Caki2 (cell line): ENCODE measurements at places on chromosomes 2 and 18.

DNA sequence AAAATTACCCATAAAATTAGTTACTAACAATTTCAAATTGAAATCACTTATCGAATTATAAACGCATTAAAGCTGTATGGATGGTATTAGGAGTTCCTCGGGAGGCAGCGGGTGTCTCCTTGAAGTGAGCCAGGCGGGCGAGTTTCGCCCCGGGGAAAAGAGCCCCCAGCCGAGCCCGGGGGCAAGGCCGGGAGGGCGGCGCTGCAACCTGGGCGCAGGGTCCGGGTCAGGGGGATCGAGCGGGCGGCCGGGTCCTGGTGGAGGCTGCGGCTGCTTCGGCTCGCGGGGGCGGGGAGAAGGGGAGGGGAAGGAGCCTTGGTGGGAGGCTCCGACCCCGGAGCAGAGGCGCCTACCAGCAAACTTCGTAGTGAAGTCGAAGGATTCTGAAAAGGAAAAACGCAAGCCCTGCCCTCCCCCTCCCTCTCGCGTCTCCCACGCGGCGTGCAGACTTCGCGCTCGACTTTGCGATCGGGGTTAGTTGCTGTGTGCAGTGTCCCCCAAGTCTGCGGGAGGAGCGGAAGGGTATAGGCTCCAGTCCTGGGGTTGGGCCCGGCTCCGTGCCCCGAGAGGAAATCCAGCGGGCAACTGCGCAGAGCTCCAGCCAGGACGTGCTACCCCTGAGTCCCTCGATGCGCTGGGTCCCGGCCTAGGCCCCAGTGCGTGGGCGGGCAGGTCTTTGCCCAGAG, 140.8 kb downstream of the MEIS1 start:
- no peak for DNase-seq

DNA sequence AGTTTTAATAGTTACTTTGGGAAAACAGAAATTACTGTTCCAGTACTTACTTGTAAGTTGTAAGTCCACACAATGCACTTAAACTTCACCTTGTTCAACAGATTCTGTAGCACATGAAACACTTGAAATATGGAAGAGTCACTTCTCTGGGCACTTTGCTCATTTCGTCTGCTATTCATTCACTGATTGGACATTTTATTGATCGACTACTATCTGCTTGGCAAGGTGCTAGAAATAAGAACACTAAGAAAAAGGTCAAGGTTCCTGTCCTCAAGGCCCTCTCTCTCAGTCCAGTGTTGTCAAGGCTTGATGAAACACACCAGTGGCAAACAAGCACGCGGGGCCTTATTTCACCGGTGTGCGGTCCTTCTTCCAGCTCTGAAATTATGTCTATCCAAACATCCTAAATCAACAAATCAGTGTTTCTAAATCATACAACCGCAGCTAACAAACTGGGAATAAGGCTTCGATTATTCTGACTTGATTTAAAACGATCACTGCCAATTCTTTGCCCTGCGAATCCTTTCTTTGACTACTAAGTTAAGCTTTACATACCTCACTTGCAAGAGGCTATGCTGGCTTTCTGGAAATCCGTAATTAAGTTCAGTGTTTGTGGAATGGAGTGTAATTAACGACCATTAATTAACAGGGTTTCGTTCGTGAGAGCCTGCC, 780 bp upstream of the ITGAV start:
- no peak for DNase-seq

DNA sequence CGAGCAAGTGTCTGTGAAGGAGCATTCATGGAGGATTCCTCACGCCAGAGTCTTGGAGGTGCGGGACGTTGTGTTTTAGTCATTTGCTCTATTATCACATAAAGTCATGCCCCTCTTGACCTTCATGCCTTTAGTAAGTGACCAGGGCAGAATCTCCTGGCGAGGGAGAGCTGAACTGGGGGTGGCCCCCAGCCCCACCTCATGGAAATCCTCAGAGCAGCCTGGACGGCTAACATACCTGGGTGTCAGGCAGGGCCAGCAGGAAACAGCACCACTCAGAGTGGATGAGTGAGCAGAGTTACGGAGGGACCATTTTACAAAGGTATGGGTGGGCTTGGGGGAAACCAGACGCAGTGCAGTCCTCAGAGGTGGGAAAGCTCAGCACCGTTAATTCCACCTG, 56.1 kb downstream of the MCFD2 start:
- no peak for DNase-seq

DNA sequence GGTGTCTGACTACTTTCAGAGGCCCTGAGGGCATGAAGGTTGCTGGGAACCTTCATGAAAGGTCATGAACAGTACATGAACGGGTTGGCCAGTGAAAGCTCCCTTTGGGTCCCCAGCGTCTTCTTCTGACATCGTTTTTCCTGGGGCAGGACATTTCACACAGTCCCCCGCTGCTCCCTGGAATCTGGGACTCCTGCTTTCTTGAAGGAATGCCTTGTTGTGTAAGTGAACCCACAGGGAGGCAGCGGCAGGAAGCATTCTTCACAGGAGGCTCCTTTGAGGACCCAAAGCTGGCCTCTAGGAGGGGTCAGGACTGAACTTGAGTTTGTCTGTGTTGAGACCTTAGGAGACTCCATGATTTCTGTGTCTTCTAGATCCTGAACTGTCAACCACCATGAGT, 144.3 kb downstream of the KCNE4 start:
- DNase-seq, result no peak

DNA sequence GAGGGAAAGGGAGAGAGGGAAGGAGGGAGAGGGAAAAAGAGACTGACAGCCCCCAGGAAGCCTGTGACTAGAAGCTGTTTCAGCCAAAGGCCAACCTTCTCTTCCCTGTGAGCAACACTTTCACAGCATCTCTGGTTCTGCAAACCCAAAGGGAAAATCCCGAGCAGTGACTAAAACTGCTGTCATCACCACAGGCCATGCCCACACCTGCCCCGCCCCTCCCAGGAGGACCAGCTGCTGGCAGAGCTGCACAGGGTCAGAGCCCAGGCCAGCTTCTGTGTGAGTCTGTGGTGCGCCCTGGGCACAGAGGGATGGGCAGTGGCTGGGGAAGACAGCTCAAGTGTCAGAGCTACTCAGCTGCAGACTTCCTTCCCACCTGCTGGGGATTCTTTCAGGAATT, 64.9 kb upstream of the OTOS start:
- peak; percentile 66 for DNase-seq

DNA sequence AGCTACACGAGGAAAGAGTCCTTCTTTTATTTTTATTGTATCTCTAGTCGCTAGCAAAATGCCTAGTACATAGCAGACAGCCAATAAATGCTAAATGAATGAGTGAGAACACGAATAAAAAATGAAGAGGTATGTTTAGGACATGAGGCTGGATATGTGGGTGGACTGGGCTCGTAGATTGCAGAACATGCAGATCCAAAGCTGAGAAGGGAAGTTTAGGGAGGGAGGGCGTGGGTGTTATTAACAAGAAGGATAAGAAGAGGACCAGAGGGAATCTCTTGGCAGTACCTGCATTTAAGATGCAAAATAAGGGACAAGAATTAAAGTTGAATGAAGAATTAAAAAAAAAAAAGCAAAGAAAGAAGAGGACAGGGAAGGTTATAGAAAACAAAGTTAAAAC, 161.1 kb downstream of the MAP2 start:
- no peak for DNase-seq

DNA sequence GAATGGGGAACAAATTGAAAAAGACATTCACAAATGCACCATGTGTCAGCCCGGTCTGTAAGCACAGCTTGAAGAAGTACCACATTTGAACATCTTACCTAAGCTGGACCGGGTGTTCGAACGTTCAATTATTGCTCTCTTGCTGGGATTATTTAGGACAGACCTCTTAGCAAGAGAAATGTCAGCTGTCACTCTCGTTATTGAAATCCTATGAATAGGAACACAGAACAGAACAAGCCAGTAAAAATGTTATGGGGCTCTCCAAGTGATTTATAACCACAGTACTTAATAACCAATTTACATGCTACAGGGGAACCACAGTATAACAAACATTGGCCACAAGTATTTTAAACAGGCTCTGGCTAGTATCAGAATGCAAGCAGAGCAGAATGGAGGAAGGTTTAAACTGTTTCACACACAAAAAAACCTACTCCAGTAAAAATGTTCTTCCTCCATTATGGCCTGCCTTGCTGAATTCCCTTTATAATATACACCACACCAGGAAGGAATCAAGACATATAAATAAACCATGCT, 32.5 kb upstream of the ARL5A start:
- no peak for DNase-seq

- peak; percentile 47 for DNase-seq
Observed at GRCh38 chr2:62672601-62673000, 32.9 kb upstream of the EHBP1 start.

DNA sequence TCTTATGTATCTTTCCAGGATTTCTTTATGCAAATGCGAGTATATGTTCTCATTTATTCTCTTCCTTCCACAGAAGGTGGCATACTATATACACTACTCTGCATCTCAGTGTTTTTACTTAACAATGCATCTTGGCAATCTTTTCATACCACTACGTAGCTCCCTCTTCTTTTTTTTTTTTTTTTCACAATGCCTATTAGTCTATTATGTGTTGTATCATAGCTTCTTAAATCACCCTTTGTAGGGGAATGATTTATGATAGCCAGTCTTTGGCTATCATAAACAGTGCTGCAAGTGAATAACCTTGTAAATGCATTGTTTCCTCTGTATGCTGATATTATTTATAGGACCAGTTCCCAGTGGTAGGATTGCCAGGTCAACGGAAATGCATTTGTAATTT, 204.2 kb downstream of the BABAM2 start:
- DNase-seq, result no peak

DNA sequence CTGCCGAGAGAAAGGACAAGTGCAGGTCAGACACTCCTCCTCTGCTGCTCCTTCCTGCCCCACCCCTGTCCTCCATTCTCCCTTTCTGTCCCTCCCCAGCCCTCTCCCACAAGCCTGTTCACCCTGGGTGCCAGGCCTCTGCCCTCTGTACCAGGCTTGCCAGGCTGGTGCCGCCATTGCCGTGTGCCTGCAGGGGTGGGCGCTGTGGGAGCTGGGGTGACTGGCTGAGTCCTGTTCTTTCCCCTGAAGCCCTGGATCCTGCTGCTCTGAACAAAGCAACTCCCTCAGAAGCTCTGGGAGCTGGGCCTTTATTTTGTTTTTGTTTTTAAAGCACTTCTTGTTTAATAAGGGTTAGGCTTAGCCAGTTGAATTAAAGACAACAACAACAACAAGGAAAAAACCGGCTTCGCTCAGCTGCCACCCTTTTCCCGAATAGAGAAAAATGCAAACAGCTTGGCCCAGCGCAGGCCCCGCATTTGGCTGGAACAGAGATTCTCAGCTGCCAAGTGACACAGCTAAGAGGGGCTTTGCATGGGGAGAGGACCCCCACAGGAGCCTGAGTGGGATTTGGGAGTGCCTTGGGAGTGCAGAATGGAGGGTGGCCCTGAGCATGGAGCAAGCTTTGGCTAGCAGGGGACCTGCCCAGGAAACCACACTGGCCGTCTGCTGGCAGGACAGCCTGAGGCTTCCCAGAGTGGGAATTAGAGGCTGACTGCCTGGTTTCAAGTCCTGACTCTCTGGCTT, 9.1 kb downstream of the PCARE start:
- DNase-seq, result no peak

- no peak for DNase-seq
Observed at GRCh38 chr2:57884281-57884680, 162.3 kb upstream of the VRK2 start.

DNA sequence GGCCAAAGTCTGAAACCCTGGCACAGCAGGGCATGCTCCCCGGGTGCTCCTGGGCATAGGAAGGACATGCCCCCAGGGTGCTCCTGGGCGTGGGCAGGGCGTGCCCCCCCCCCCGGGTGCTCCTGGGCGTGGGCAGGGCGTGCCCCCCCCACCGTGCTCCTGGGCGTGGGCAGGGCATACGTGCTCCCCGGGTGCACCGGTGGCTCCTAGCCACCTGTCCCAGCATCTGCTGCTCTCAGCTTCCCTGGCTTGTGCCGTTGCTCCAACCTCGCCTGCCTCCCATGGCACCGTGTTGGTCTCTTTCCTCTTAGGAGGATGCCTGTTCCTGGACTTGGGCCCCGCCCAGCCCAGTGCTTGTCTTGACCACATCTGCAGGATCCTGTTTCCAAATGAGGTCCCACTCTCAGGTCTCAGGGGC, 95.6 kb upstream of the CTDP1 start:
- DNase-seq, result no peak

- DNase-seq, result no peak
Observed at GRCh38 chr18:1760901-1761300, 810.4 kb downstream of the METTL4 start.

- no peak for DNase-seq
Observed at GRCh38 chr2:63344575-63345284, 243.5 kb downstream of the WDPCP start.

GRCh38 chr18:7855671-7856070, 288.6 kb downstream of the PTPRM start:
- no peak for DNase-seq

DNA sequence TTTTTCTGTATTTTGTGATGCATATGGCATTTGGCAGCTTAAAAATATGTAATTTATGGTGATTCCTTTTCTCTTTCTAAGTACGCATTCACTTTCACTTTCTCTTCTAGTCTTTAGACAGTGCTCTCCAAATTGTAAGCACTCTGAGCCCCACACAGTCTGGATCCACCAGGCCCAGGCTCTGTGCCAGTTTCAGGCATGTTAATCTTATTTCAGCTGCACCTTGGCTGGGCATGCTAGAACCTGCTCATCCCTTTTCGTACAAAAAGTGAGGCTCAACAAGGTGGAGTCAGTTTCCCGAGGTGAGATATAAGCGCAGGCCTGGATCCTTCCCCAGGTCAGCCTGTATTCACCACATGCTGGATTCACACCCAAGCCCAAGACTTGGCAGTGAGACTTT, 203.9 kb downstream of the MTX2 start:
- no peak for DNase-seq

DNA sequence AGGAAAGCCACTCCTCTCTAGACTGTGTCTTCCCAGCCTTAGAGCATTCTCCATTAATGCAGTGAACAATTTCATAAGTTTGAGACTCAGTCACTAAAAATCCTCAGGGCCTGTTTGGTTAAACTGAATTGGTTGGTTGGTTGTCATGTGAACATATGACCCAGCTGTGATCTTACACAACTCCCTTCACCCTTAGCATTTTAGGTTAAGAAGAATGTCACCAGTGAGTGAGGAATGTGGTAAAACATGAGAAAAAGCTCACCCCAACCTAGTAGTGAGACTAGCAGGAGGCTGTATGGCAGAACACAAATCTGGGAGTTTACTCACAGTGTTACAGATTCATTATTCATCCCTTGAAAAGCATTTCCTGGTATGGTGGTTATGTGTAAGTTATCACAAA, 32.4 kb downstream of the LHCGR start:
- DNase-seq, result no peak

GRCh38 chr18:78418379-78418778, 561.2 kb upstream of the SALL3 start:
- no peak for DNase-seq
